ENCODE measurements at places on chromosomes 7 and 10.

- no peak for DNase-seq
Observed at GRCh38 chr7:83141927-83142326, 20.8 kb downstream of the PCLO start.

- no peak for DNase-seq
Observed at GRCh38 chr10:124229989-124230634, 136.7 kb upstream of the CHST15 start.

- no peak for DNase-seq
Observed at GRCh38 chr7:88153378-88153777, 66.5 kb downstream of the SRI start.

DNA sequence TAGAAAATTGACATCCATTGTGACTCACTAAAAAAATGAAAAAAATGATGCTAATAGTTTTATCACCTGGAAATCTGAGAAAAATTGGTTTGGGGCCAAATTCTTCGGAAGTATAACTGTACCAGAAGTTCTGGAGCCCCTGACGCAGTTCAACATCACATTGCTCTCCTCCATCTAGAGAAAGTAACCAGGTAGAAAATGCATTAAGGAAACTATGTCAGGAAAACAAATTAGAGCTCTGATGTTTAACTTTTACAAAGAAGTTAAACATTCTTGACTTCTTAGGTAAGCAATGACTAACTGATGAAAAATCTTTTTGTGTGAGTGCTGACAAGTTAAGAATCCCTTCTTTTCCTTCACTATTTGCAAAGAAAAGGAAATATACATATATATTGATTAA lies 61.1 kb upstream of the TMEM196 start:
- DNase-seq = no peak

- no peak for DNase-seq
Observed at GRCh38 chr7:54663603-54664234, 95.3 kb downstream of the SEC61G start.

- no peak for DNase-seq
Observed at GRCh38 chr7:20240080-20240926, 23.1 kb upstream of the MACC1 start.

DNA sequence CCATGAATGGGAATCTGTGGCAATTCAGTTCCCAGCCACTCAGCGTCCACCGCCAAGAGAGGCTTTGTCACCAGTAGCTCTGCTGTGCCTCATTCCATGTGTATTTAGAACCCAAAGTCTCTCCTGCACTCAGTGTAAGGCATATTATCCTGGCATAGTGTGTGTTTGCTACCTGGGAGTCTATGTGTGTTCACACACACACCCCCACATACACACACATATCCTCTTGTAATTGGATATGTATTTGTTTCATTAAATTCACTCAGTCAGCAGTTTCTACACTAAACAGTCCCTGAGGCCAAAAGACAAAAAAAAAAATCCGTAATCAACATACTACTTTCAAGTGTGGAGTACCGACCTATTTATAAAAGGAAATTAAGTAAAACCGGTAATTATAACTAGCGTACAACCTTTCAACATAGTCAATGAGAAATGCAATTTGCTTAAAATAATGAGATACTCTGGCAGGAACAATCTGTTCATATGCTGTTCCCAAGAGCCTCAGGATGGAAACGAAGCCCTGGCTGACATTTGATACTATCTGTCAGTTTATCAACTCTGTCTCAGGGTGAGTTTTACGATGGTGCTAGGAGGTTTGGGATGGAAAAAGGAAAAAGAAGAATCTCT lies 425.8 kb upstream of the CELF2 start:
- no peak for DNase-seq

- DNase-seq = no peak
Observed at GRCh38 chr10:87930934-87931835, 67.8 kb downstream of the PTEN start.

DNA sequence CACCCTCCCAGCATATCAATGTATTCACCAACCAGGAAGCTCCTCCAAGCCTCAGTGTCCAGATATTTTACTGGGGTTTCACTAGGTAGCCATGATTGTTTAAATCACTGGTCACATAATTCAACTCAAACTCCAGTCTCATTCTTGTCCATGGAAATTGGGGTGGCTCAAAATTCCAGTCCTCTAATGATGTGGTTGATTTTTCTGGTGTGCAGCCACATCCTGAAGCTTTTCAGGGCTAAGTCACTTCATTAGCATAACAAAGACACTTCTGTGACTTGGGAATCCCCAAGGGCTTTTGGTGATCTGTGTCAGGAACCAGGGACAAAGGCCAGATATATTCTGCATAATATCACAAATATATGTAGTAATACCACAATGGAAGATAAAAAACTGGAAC lies 786.9 kb upstream of the IGFBP3 start:
- DNase-seq = no peak

DNA sequence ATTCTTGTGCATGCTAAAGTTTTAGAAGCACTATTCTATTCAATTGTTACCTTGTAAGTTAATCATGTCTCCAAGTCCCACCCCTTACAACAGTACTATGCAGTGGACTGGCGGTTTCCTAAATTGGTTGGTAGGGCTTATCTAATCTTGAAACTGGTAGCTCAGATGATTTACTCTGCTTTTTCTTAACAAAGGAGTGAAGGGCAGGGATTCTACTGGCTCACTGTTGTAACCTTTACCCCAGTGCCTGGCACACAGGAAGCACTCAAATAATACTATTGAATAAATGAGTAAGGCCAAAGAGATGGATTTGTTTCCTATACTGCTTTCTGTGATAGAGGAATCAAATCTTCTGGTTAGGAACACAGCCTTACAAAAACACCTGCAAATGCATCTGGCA lies 46.0 kb upstream of the CYCS start:
- no peak for DNase-seq

- DNase-seq = no peak
Observed at GRCh38 chr10:84706875-84707274, 378.5 kb downstream of the CCSER2 start.

GRCh38 chr7:99094401-99094800 lies 49.5 kb downstream of the SMURF1 start:
- no peak for DNase-seq

DNA sequence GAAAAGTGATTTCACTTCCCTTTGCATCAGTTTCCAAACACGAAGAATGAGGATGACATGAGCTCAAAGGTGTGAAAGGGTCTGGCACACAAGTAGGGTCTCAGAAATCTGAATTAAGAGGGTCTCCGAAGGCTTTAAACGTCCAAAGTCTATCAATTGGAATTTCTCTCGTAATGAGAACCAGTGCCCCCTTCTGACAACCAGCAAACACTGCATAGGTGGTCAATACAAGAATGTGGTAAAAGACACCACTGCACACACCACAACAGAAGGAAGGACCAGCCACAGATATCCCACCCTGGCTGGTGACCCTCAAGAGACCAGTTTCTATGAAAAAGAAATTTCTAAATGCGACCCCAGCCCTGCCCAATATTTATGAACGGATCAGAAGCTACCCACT lies 78.1 kb downstream of the CALN1 start:
- DNase-seq = no peak
